CD4-positive, alpha-beta T cell treated with Interleukin-6 for 4 hours (primary cell): ENCODE measurements at places on chromosomes 1 and 21.
A peak's percentile ranks its signal among the peaks of the same experiment; 100 is the strongest.

GRCh38 chr21:17730782-17731181 lies 88.4 kb downstream of the C21orf91 start:
- no peak for DNase-seq

DNA sequence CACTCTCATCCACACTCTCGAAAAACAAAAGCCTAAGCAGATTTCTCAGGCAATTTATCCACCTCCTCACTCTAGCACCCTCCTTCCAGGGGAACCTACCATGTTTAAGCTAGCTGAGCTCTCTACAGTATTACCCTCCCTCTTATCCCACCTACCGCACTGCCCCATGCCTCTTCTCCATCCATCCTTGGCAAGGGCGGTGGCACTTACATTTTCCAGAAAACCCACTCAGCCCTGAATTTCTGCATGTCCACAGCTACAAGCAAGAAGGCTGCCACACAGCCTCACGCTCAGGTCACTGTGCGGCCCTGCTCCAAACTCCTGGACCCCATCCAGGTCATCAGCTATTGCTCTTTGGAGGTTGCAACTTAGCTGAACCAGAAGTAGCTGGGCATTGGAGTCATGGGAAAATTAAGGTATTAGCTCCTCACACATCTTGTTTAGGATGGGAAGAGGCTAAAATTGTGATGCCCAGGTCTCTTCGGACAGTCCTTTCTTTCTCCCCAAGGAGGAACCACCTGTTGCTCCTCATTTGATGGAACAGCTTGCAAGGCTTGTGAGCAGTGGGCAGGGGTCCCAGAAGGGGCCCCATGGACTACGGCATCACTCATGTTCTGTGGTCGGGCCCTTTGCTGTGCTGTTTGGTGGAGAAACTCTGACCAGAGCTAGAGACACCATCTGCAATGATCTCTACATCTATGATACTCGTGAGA lies 1.1 kb downstream of the KLHDC9 start:
- no peak for DNase-seq

DNA sequence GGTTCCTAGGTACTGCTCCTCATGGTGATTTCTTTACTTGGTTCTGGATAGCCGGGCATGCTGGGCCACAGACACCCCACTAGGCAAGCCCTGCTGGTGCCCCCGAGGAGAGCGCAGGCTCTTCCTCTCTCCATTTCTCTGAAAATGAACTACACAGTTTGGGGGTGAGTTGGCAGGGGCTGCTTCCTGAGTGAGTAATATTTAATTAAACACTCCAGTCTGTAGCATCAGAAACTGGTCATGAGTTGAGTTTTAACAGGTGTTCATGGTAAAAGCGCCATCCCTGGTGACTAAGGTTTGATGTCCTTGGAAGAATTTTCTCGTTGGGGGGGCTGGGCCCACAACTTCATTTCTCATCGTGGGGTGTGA lies 1.7 kb downstream of the SPSB1 start:
- peak; percentile 55 for DNase-seq

GRCh38 chr1:92910081-92910480 lies 51.2 kb downstream of the DIPK1A start:
- DNase-seq: no peak

DNA sequence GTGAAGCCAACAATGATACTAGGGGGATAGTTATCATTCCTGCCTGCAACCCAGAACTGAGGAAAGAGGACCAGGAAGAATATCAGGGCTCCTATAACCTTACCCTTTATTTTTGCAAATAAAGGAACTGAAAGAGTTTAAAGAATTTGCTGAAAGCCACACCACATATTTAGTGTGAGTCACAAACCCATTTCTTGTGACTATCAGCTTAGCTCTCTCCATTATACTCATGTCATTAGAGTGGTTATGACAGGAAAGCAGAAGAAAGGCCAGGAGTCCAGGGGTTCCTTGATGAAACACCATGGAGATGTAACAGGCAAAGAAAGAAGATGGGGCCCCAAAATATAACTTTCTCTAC lies 141.1 kb upstream of the SAMSN1 start:
- DNase-seq: no peak

DNA sequence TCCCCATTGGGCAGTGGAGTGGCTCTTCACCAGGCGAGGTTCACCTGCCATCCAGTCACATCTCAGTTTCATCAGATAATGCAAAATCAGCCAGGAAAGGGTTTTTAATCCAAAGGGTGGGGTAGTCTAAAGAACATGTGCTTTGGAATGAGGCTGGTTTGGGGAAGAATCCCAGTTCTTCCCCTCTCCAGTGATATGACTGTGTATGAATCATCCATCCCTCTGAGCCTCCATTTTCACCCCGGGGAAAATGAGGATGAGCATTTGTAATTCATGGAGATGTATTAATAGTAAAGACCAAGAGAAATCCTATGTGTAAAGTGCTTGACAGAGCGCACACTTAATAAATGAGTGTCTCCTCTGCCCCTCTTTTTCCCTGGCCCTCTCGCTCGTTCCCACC lies 215.1 kb upstream of the FGGY start:
- no peak for DNase-seq

DNA sequence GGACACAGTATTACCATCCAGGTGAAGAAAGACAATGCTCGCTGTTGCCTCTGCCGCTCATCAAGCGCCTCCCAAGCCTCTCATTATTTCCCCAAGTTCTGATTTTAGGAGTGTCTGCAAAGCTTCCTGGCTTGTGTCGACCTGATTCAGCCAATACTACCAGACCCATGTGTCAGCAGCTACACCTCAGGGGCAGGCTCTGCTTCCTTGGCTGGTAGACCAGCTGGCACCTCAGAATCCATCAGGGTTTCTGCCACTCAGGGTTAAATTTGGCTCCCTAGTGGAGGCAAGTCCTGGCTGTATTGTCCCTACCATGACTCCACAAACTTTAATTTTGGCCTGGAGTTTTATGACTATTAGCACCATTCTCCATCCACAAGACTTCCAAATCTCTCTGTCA lies 35.4 kb downstream of the SUSD4 start:
- DNase-seq: no peak

- no peak for DNase-seq
Observed at GRCh38 chr1:2566101-2567045, 10.2 kb downstream of the TNFRSF14 start.
